ENCODE measurements at places on chromosomes 3 and 15.

GRCh38 chr3:36595511-36595910 lies 168.8 kb downstream of the DCLK3 start:
- no peak for DNase-seq

DNA sequence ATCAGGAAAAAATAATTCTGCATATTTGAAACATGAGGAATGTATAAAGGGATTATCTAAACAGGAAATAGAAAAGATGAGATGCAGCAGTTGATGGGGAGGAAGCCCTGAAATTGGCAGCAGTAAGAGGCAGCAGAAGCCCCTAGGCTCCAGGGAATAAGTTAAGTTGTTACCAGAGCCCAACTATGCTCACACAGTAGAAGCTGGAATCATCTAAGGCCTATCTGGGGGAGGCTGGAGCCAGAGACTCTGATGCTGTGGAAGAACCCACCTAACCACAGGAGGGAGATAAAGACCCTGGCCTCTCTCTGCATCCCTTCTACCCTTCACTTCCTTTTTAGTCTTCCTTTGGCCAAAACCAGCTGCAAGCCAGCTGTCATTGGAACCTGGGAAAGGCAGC lies 519.7 kb downstream of the DIPK2A start:
- peak; percentile 11 for DNase-seq

GRCh38 chr3:194756460-194756779 lies 70.7 kb downstream of the FAM43A start:
- DNase-seq, result no peak

DNA sequence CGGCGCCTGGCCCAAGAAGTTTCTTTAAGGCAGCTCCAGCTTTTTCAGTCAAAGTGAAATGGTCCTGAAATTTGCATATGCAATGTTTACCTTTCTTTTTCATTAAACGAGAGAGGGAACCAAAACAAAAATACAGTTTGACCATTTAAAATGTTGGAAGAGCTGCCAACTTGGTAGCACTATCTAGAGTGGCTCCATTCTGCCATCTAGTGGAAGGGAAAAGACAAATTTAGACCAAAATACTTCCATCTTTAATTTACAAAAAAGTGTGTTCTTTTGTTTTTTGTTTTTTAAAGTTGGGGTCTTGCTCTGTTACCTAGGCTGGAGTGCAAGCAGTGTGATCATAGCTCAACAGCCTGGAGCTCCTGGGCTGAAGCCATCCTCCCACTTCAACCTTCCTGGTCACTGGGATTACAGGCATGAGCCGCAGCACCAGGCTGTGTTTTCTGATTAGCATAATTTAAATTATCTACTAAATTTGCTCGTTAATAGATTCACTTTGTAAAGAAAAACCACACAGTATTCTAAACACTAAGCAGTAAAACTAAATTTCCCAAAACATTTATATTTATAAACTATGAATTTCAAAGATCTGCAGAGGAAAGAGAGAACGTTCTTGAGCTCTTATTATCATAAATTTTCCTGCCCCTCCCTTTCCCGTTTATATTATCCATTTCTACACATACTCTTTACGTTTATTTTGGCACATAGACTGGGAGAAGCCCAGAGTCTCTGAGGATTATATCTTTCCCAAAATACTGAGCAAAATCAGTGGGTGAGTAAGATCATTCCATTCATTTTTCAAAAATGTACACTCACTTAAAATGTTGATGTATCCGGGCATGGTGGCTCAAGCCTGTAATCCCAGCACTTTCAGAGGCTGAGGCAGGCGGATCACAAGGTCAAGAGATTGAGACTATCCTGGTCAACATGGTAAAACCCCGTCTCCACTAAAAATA lies 15.4 kb upstream of the RFC4 start:
- DNase-seq, result peak; percentile 61

GRCh38 chr3:109362823-109363222 lies 25.5 kb upstream of the DPPA4 start:
- no peak for DNase-seq

DNA sequence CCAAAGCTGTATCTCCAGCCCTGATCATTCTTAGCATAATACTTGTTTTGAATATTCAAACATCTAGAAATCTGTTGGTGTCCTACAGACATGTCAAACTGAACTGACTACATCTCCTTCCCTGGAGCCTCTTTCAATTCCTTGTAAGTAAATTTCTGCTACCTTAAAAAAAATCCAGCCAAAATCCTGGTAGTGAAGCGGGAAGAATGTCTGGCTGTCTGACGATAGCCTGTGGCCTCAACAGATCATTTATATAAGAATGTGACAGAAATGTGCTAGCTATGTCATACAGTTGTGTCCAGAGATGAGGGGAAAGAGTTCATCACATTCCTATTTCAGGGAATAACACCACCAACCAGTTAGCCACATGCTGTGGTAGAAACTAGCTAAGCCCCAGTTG lies 18.6 kb upstream of the TM6SF1 start:
- no peak for DNase-seq

- no peak for DNase-seq
Observed at GRCh38 chr3:133943031-133943535, 47.4 kb upstream of the RAB6B start.

GRCh38 chr3:29493109-29493508 lies 212.2 kb downstream of the RBMS3 start:
- no peak for DNase-seq

GRCh38 chr3:132332508-132332907 lies 15.3 kb downstream of the ACP3 start:
- no peak for DNase-seq

GRCh38 chr15:43529587-43530345 lies 12.4 kb downstream of the MAP1A start:
- DNase-seq, result no peak

GRCh38 chr15:67121644-67122605 lies 56.5 kb downstream of the SMAD3 start:
- DNase-seq, result no peak

DNA sequence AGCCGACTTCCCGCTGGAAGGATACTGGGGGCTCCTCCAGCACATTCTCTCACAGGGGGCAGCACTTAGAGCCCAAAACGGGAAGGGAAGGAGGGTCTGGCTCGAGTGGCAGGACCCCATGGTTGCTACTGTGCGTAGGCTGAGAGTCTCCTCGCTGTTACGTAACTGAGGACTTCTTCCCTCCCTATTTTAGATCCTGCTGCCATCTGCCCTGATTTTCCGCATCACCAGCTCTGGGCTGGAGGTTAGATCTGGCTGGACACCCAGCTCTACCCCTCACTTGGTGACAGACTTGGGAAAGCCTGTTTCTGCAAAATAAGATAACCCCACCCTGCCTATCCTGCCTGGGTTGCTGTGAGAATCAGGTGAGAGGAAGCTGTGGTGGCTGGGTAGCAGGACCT lies 47.7 kb downstream of the BDH1 start:
- DNase-seq, result no peak

- DNase-seq, result no peak
Observed at GRCh38 chr15:57427367-57427821, 51.1 kb downstream of the CGNL1 start.

DNA sequence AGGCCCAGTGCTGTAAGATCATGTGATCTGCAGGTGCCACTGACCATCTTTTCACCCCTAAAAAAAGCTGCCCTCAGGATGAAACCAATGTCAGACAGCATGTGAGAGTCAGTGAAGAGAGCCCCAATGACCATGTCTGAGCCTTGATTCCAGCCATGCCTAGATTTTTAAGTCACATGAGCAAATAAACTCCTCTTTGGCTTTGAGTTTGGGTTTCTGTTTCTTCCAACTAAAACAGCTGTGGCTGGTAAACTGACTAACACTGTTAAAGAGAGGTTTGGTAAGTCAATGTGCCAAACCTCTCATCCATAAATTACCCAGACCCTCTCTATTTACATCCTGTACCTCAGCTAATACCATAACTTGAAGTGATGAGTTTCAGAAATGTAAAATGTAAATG lies 8.3 kb downstream of the MYO5A start:
- no peak for DNase-seq

GRCh38 chr15:91508633-91509032 lies 344.9 kb upstream of the SLCO3A1 start:
- no peak for DNase-seq

- DNase-seq, result no peak
Observed at GRCh38 chr15:69595009-69595791, 142.6 kb downstream of the RPLP1 start.

DNA sequence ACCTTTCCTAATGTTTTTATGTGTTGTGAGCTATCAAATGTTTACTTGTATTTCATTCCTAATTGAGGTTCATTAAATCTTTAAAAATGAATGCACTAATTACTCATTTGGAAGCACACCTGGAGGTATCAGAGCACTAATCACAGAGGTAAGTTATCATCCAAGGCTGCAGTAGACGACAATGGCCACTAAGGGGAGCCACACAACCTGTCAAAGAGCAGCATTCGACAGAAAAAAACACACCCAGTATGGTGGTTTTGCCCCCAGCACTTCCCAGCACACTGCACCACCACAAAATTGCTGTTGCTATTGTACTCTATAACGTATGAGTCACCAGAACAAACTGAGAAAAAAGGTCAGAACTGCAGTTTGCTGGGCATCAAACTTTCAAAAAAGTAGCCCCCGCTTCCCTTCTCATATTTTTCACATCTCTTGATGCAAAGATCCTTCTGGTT lies 205.9 kb upstream of the IGF1R start:
- DNase-seq, result peak; percentile 37

- no peak for DNase-seq
Observed at GRCh38 chr3:111080413-111080812, 8.8 kb downstream of the NECTIN3 start.

DNA sequence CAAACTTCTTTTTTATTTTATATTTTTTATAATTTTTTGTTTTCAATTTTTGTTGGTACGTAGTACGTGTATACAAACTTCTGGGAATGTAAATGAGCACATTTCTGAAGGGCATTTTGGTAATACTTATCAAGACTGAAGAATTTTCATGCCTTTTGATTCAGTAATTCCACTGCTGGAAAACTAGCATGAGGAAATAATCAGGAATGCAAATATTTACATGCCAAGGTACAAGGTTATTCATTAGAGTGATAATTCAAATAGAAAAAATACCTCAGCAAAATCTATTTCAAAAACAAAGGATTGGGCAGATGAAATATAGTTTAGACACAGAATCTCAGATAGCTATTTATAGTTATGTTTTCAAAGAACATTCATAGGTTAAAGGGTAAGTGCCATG lies 128.7 kb downstream of the DMXL2 start:
- DNase-seq, result no peak

- DNase-seq, result no peak
Observed at GRCh38 chr3:10721101-10721500, 94.9 kb upstream of the SLC6A11 start.

GRCh38 chr3:52534281-52535183 lies 875 bp upstream of the NT5DC2 start:
- DNase-seq, result no peak

GRCh38 chr3:45968706-45969105 lies 25.4 kb downstream of the CXCR6 start:
- DNase-seq, result no peak

Measured in NCI-H446 (cell line).